ENCODE measurements at places on chromosomes 7 and 10.

DNA sequence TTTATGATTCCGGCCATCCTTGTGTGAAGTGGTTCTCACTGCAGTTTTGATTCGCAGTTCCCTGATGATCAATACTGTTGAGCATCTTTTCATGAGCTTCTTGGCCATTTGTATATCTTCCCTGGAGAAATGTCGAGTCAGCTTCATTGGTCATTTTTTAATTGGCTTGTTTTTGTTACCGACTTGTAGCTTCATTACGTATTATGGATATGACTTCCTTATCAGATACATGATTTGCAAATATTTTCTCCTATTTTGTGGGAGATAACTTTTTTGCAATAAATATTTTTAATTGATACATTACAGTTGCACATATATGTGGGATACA lies 27.4 kb upstream of the TPK1 start:
- no peak for DNase-seq

DNA sequence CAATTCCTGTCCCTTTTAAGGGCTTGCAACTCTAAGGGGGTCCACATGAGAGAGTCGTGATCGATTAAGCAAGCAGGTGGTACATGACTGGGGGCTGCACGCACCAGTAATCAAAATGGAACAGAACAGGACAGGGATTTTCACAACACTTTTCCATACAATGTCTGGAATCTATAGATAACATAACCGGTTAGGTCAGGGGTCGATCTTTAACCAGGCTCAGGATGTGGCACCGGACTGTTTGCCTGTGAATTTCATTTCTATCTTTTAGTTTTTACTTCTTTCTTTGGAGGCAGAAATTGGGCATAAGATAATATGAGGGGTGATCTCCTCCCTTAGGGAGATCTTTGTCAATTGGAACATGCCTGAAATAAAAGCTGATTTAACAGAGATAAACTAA lies 370.1 kb downstream of the IPMK start:
- DNase-seq = no peak

DNA sequence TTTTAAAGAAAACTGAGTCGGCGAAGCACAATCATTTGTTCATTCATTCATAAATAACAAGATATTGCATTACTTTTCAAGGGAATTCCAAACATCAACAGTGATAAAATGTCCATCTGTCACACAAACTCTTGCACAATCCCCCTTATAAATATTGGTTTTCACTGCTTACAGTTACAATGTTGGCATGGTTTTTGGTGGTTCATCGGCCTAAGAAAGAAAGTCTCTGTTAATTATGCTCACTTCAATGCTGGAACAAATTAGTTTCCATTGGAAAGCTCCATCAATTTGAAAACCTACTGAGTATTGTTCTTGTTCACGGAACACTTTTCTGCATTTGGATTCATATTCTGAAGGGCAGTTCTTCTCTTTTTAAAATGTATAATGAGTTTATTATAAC lies 188.5 kb downstream of the JAZF1 start:
- DNase-seq = peak; percentile 35

- no peak for DNase-seq
These were observed 524.5 kb downstream of the PARD3 start for GRCh38 chr10:34290412-34291081.

GRCh38 chr10:68110027-68110426 lies 739 bp downstream of the MYPN start:
- peak; percentile 9 for DNase-seq

DNA sequence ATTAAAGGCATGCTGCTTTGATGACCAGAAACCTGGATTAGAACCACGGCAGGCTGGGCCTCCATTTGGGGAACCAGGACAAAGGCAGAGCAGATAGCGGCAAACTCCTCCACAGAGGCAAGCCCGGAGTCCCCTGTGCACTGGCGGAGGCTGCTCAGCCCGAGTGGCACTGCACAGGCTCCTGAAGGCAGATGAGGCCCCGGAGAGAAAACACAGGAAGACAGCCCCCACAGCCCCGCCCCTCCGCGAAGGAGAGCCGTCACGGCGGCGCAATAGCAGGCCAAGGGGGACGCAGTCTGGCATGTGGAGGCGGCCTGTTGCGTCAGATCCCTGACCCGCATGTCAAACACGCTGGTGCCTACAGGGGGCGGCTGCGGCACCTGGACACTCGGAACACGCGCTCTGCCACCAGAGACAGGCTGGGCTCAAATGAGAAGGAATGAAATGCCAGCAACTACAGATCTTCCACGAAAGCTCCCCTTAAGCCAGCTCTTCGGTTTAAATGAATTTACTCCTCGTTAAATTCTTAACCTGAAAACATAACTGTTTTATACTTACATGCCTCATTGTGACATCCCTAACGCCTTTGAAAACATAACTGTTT lies 128.5 kb downstream of the MAD1L1 start:
- peak; percentile 94 for DNase-seq

- DNase-seq = no peak
These were observed 476 bp upstream of the ZNF33B start for GRCh38 chr10:42638821-42639270.

- DNase-seq = peak; percentile 78
These were observed 2.7 kb upstream of the PDGFA start for GRCh38 chr7:522071-522950.

GRCh38 chr7:138064856-138065357 lies 11.4 kb upstream of the AKR1D1 start:
- DNase-seq = no peak

Data from eye (tissue), 1 donor.